Fibroblast of lung (primary cell): ENCODE measurements at places on chromosomes 2 and 18.
A peak's percentile ranks its signal among the peaks of the same experiment; 100 is the strongest.

DNA sequence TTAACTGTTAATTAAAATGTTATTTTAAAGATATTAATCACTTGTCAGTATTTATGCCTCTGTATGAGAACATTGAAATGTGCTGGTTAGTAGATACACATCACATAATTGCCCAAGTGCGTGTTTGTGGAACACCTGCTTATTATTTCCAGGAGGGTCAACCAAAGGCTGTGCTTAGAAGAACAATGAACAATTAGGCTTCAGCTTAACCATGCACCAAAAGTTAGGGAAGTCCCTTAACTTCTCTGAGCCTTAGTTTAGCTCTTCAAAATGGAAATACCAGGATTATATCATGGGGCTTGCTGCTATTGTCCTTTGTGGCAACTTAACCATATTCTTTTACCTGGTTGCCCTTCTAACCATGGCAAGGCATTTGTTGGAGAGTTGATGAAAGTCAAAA is 43.0 kb upstream of the PLA2R1 start:
- DNase-seq: no peak

DNA sequence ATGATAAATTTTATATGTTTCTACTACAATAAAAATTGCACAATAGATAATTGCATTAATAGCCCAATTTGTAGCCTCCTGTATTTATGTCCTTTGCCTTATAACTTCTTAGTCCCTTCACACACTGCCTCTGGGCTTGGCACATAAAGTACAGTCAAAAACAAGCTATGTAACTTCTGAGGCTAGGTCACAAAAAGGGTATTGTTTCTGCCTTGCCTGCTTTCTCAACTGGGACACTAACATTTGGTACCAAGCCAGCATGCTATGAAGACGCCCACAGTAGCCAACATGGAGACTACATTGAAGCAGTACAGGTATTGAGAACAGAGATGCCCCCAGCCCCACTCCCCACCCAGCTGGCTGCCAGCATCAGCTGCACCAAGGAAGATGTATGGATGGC is 5.4 kb upstream of the SLC3A1 start:
- no peak for DNase-seq

GRCh38 chr2:54909001-54909400 is 141.2 kb downstream of the RTN4 start:
- DNase-seq: peak; percentile 47

- no peak for DNase-seq
Observed at GRCh38 chr2:166167449-166167848, 39.6 kb upstream of the SCN1A start.
